Right atrium auricular region (tissue), 2 donors: ENCODE measurements at places on chromosomes 12 and 14. TPM values are rescaled to one million over a fixed set of nuclear protein-coding genes. Genes with fewer than 3 reads are reported as not detected.

- no peaks in the 10 kb centered on the region for H3K36me3 ChIP-seq
- DNase-seq, result no peak
- H3K4me1 ChIP-seq, result no peaks in the 10 kb centered on the region
- H3K27ac ChIP-seq, result no peak overlapping the region
- no peaks in the 10 kb centered on the region for H3K27me3 ChIP-seq
Measured at GRCh38 chr12:76007640-76008039, 23.9 kb downstream of the PHLDA1 start.

DNA sequence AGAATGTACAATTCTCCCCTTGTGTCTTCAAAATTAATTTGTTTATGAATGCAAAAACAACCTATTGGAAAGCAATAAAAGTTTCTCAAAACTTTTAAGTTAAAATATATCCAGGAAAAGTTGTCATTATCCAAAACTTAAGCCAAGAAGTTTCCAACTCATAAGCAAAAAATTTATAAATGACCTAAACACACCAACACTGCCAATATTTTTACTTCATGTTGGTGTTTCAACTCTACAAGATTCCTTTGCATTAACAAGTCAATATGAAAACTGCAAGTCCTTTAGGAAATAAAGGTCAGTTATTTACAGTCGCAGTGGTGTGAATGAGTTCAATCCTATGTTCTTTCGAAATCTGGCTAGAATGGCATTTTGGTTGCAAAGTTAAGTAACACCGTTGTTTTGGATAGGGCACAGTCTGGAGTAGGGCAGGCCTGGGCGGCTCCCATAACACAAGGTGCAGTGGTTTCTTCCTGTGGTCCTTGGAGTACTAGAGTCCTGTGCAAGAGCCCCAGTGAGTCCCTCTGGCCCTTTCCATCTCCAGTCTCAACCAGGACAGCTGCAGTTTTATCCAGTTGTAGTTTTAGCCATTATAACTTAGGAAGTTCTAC is 151.4 kb downstream of the MED13L start:
- no peaks in the 10 kb centered on the region for H3K4me1 ChIP-seq
- H3K36me3 ChIP-seq, result no peaks in the 10 kb centered on the region
- no peak for DNase-seq
- no peak overlapping the region for H3K27ac ChIP-seq
- H3K27me3 ChIP-seq, result no peaks in the 10 kb centered on the region
- no peak overlapping the region for H3K4me3 ChIP-seq

- no peak overlapping the region for H3K27ac ChIP-seq
- H3K27me3 ChIP-seq, result no peaks in the 10 kb centered on the region
- no peak overlapping the region for H3K4me3 ChIP-seq
- H3K36me3 ChIP-seq, result no peaks in the 10 kb centered on the region
- DNase-seq, result no peak
Measured at GRCh38 chr14:33332497-33332896, 393.8 kb downstream of the NPAS3 start.

SLC25A3 gene
- 1,432 TPM for total RNA-seq

GRCh38 chr12:6869049-6870021 is 2.0 kb downstream of the TPI1 start:
- H3K4me1 ChIP-seq, result no peaks in the 10 kb centered on the region
- peak overlapping the region; percentile 96 for H3K27ac ChIP-seq
- peak; percentile 86 for DNase-seq
- H3K27me3 ChIP-seq, result no peaks in the 10 kb centered on the region

- no peak for DNase-seq
- no peaks in the 10 kb centered on the region for H3K36me3 ChIP-seq
- no peak overlapping the region for H3K4me3 ChIP-seq
- no peaks in the 10 kb centered on the region for H3K4me1 ChIP-seq
Measured at GRCh38 chr12:25382311-25383106, 131.8 kb upstream of the KRAS start.

GRCh38 chr14:102492531-102492910 is 17.1 kb downstream of the ANKRD9 start:
- H3K4me3 ChIP-seq, result no peak overlapping the region
- no peaks in the 10 kb centered on the region for H3K27me3 ChIP-seq
- DNase-seq, result no peak
- H3K4me1 ChIP-seq, result no peaks in the 10 kb centered on the region
- peaks cover 7% of the 10 kb centered on the region for H3K36me3 ChIP-seq

GRCh38 chr12:10669533-10669932 is 4.3 kb downstream of the STYK1 start:
- H3K4me1 ChIP-seq, result peaks cover 10% of the 10 kb centered on the region
- H3K4me3 ChIP-seq, result no peak overlapping the region
- H3K36me3 ChIP-seq, result no peaks in the 10 kb centered on the region

MSI1 gene
- 0.93 TPM for total RNA-seq

DNA sequence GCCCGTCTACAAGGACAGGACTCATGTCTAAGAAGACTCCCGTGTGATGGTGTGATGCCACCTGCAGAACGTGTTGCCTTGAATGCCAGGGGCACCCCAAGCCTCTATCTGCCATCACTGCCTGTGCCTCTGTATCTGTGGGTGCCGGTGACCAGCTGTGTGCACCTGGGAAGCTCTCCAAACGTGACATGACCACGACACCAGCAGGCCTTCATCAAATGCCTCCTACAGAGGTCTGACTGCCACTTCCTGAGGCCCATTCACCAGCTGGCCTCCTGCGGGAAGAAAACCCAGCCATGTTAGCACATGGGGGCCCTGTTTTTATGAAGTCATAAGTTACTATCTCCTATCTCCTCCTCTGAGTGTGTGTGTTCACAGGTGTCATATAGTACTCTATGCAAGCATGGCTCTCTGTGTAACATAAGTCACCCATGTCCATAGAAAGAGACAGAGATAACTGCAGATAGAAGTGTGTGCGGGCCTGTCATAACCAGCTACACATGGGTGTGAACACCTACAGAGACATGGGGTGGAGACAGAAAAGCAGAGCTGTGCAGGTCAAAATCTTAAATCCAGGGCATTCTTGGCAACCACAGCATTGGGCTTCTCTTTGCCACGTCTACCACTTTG is 18.3 kb upstream of the SERPINA4 start:
- no peaks in the 10 kb centered on the region for H3K36me3 ChIP-seq
- H3K27ac ChIP-seq, result no peak overlapping the region
- H3K4me3 ChIP-seq, result no peak overlapping the region
- no peaks in the 10 kb centered on the region for H3K27me3 ChIP-seq
- peak; percentile 42 for DNase-seq

- H3K27ac ChIP-seq, result peak overlapping the region; percentile 79
- H3K4me1 ChIP-seq, result peaks cover 12% of the 10 kb centered on the region
- no peak for DNase-seq
Measured at GRCh38 chr12:39617887-39618286, 1.7 kb downstream of the ABCD2 start.

DNA sequence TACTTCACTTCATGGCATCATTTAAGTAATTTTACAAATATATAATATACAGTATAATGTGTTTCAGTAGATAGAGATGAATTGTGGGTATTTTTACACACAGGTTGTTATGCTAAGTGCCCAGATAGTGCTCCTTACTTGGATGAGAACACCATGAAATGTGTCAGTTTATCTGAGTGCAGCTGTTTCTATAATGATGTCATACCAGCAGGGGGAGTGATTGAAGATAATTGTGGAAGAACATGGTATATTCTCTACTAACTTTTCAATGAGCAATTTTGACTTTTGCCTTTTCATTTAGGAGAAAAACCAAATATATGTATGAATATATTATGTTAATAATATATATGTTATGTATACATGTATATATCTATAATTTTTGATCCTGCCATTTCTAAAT is 221.6 kb downstream of the LRRK2 start:
- no peak overlapping the region for H3K27ac ChIP-seq
- no peaks in the 10 kb centered on the region for H3K27me3 ChIP-seq

GRCh38 chr14:89060191-89060590 is 235.7 kb downstream of the TTC8 start:
- no peak overlapping the region for H3K27ac ChIP-seq
- H3K36me3 ChIP-seq, result no peaks in the 10 kb centered on the region
- DNase-seq, result no peak
- no peaks in the 10 kb centered on the region for H3K4me1 ChIP-seq
- no peaks in the 10 kb centered on the region for H3K27me3 ChIP-seq

ZNF26 gene
- 6.6 TPM for total RNA-seq

DNA sequence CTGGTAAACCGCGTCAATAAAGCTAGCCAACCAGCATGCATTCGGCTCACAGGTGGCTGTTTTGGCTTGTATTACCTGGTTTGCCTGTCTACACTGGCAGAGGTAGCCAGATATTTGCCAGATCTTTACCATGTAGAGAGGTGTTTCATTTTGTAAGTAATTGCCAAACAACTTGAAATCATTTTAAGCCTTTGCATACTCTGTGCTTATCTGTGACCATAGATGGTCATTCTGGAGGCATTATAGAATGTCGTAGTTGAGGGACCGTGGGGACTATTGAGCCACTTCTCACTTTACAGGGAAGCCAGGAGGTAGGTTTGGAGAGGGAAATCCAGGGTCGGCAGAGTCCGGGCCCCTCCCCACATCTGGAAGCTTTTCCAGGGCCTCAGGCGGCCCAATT is 5.9 kb downstream of the ADGRD1 start:
- peaks cover 37% of the 10 kb centered on the region for H3K36me3 ChIP-seq
- H3K27me3 ChIP-seq, result no peaks in the 10 kb centered on the region
- H3K4me3 ChIP-seq, result peak overlapping the region; percentile 0
- DNase-seq, result no peak

GRCh38 chr14:59997449-59997848 is 77.5 kb downstream of the LRRC9 start:
- no peaks in the 10 kb centered on the region for H3K27me3 ChIP-seq
- no peaks in the 10 kb centered on the region for H3K36me3 ChIP-seq
- no peak overlapping the region for H3K4me3 ChIP-seq
- no peak overlapping the region for H3K27ac ChIP-seq
- no peak for DNase-seq
- peaks cover 8% of the 10 kb centered on the region for H3K4me1 ChIP-seq

DNA sequence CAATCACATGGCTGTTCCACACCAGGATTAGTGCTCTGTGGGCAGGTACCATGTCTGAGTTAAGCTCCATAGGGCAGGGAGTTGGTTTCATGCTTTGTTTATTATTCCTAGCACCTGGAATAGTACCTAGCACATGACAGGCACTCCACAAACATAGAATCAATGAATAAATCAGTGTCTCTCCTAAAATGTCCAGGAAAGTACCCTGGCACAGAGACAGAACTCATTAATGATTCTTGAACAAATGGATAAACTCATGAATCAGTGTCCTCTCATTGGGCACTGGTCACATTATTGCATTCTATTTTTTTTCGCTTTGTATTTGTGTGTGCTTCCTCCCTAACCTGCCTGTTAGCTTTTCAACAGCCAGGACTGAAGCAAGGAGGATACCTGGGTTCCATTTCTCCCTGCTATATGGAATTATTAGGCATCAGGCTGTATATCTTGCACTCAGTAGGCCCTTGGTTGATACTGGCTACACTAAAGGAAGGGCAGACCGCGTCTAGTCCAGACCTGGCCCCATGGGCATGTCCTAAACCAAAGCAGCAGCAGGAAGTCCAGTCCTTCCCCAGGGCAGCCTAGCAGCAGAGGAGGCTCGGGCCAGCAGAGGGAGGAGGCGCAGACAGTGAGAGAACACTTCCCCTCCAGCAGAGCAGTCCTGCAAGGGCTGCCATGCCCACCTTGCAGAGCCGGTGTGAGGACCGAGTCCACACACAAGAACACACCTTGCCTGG is 18.4 kb downstream of the HDAC7 start:
- H3K27ac ChIP-seq, result peak overlapping the region; percentile 8
- H3K4me3 ChIP-seq, result no peak overlapping the region
- no peak for DNase-seq

KCNK10 gene
- total RNA-seq, result not detected

DNA sequence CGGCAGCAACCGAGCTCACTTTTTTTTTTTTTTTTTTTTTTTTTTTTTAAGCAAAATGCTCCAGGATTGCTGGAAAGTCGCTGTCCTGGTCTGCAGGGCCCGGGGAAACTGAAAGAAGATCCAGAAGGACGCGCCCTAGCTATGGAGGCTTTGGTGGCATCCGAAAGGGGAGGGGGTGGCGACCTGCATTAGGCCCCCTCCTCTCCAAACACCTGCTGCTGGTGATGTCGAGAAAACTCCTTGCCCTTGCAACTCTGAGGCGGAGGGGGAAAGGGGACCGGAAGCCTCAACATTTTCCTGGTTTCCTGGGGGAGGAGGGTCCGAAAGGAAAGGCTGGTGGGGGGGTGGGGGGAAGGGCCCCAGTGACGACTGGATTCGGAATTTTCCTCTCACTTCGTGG is 421.1 kb downstream of the VRK1 start:
- H3K4me1 ChIP-seq, result no peaks in the 10 kb centered on the region
- H3K36me3 ChIP-seq, result no peaks in the 10 kb centered on the region
- DNase-seq, result no peak

CLEC2A gene
- total RNA-seq, result not detected

DNA sequence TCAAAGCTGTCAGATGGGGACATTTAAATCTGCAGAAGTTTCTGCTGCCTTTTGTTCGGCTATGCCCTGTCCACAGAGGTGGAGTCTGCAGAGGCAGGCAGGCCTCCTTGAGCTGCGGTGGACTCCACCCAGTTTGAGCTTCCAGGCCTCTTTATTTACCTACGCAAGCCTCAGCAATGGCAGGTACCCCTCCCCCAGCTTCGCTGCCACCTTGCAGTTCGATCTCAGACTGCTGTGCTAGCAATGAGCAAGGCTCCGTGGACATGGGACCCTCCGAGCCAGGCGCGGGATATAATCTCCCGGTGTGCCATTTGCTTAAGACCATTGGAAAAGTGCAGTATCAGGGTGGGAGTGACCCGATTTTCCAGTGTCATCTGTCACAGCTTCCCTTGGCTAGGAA is 115.5 kb downstream of the FUT8 start:
- H3K4me3 ChIP-seq, result no peak overlapping the region
- no peak overlapping the region for H3K27ac ChIP-seq
- no peaks in the 10 kb centered on the region for H3K4me1 ChIP-seq
- no peaks in the 10 kb centered on the region for H3K27me3 ChIP-seq
- no peaks in the 10 kb centered on the region for H3K36me3 ChIP-seq

DNA sequence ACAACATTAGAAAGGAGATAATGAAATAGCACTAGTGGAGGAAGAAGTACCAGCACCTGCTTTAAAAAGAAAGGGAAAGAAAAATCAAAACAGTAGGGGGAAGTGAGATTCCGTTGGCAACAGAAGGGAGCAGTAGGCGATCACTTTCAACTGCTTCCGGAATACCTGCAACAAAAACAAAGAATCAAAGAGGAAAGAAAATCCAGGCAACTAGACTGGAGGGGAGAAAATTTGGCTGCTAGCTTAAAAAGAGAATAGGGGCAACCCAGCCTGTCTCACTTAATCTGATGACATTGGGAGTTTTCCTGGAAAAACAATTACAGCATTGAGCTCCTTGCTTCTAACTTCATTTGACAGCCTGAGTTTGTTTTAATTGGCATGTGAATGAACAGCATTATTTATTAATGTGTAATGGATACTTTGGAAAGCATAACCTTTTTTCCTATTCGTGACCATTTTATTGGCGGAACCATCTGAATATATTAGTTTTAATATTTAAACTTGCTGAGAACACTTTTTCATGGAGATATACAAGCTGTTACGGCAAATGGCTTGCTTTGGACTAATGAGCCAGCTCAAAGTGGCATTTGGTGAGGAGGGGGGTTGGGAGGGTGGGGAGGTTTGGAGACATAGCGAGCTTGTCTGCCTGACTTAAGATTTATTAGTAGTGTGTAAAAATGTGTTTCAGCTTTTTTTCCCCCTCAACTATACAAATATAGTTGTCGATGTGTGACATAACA is 2.5 kb upstream of the DACT1 start:
- peaks cover 34% of the 10 kb centered on the region for H3K4me1 ChIP-seq
- no peaks in the 10 kb centered on the region for H3K27me3 ChIP-seq
- no peak overlapping the region for H3K27ac ChIP-seq
- no peaks in the 10 kb centered on the region for H3K36me3 ChIP-seq
- H3K4me3 ChIP-seq, result no peak overlapping the region

GRCh38 chr12:6851921-6852650 is at the start of gene USP5:
USP5 (plus strand) TSS chr12:6852150; CDS start chr12:6852180, 30 bp downstream.
- DNase-seq, result peak; percentile 99
- H3K4me3 ChIP-seq, result peak within 1 kb of the TSS; percentile 68
- peaks cover 15% of the 10 kb centered on the region for H3K4me1 ChIP-seq
- H3K36me3 ChIP-seq, result peaks cover 17% of the 10 kb centered on the region

GPR132 gene
- total RNA-seq, result 1.2 TPM
